GM23248 (cell line): ENCODE measurements at places on chromosomes 4 and X. TPM values are rescaled to one million over a fixed set of nuclear protein-coding genes. Genes with fewer than 3 reads are reported as not detected.

The HPF1 gene
- 21.8 and 40.5 TPM in 2 replicates for total RNA-seq

DNA sequence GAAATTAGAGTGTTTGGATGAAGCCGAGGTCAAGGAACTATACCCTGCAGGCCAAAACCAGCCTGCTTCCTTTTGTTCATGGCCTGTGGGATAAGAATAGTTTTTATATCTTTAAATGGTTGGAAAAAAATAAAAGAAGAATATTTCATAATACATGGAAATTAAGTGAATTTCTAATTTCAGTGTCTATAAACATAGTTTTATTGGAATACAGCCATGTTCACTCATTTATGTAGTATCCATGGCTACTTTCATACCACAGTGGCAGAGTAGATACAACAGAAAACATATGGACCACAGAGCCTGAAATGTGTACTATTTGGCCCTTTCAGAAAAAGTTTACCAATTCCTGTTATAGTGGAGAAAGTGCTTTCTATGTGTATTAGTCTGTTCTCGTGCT, 13.6 kb downstream of the LIMCH1 start:
- no peak for DNase-seq

GRCh38 chr4:102862747-102863146, 6.0 kb upstream of the CISD2 start:
- no peak for DNase-seq

- DNase-seq = peak; percentile 59
Observed at GRCh38 chrX:44871931-44872820, 812 bp upstream of the KDM6A start.

GRCh38 chr4:95835672-95836071, 4.2 kb upstream of the PDHA2 start:
- DNase-seq = no peak

GRCh38 chr4:152579107-152579764, 43.3 kb upstream of the FBXW7 start:
- DNase-seq = no peak

GRCh38 chrX:10564484-10564883, 55.9 kb downstream of the MID1 start:
- DNase-seq = no peak

DNA sequence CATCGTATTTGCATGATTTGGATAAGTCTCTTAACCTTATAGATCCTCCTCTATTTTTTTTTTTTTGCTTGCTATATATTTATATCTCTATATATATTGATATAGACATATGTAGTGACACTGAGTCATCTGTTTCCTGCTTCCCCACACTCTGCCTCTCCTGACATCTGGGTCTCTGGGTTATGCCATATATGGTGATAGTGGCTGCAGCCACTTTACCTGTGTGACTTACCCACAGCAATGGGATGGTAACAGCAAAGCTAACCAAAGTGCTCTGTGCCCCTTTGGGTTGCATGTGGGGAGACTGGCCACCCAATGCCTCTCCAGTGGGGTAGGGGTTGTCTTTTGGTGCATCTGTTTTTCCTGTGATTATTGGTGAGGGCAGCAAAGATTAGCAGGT, 14.5 kb downstream of the CMC4 start:
- no peak for DNase-seq
